Skeletal muscle tissue (tissue), 5 donors: ENCODE measurements at places on chromosomes 3 and 15. TPM values are rescaled to one million over a fixed set of nuclear protein-coding genes. Genes with fewer than 3 reads are reported as not detected.

Gene HGD
- not detected for total RNA-seq

Gene RNF7
- total RNA-seq = 26.1 TPM

Gene AADACL2
- total RNA-seq = not detected

Gene P2RY14
- total RNA-seq = 1.6 TPM

Gene C3orf85
- total RNA-seq = not detected

Gene SLC12A8
- total RNA-seq = 1.0 TPM

Gene CEP19
- 2.6 TPM for total RNA-seq

Gene POLQ
- 5.7 TPM for total RNA-seq

Gene FETUB
- not detected for total RNA-seq

Gene TMC3
- total RNA-seq = not detected

Gene CCDC71
- total RNA-seq = 11.5 TPM

Gene TGM4
- total RNA-seq = not detected

Gene SEMA6D
- 26.6 TPM for total RNA-seq

Gene FRMD5
- 3.7 TPM for total RNA-seq

Gene ROPN1
- not detected for total RNA-seq

Gene HHLA2
- not detected for total RNA-seq

Gene HDC
- 2.1 TPM for total RNA-seq

Gene HYAL1
- total RNA-seq = 2.6 TPM

Gene KLHL40
- total RNA-seq = 179 TPM

Gene CAPN3
- 675 TPM for total RNA-seq

Gene NEIL1
- total RNA-seq = 4.7 TPM

Gene FANCD2OS
- not detected for total RNA-seq

Gene VGLL3
- total RNA-seq = 17.7 TPM

Gene LMOD3
- 31.8 TPM for total RNA-seq

Gene CTDSPL
- total RNA-seq = 20.4 TPM

Gene FBXL22
- total RNA-seq = 17.7 TPM

Gene THSD4
- total RNA-seq = 15.7 TPM

Gene NMB
- 0.52 TPM for total RNA-seq

Gene MAGEF1
- total RNA-seq = 36.0 TPM

Gene MUSTN1
- 35.5 TPM for total RNA-seq

Gene ARNT2
- total RNA-seq = 2.1 TPM

Gene KLHL6
- total RNA-seq = 1.0 TPM

Gene MUC20
- total RNA-seq = 1.0 TPM

Gene TGM5
- not detected for total RNA-seq

Gene CPLX3
- total RNA-seq = not detected

Gene ABI3BP
- total RNA-seq = 63.2 TPM

Gene SLC27A2
- under 0.01 TPM for total RNA-seq

Gene RPP25
- total RNA-seq = 1.0 TPM

Gene THBS1
- 150 TPM for total RNA-seq

Gene SLCO2A1
- 0.52 TPM for total RNA-seq

Gene GOLGA8N
- 5.2 TPM for total RNA-seq

Gene CFAP20DC
- total RNA-seq = 1.6 TPM

Gene RTP3
- under 0.01 TPM for total RNA-seq

Gene FOXB1
- not detected for total RNA-seq

Gene MYLK
- 26.6 TPM for total RNA-seq

Gene RFTN1
- 15.7 TPM for total RNA-seq

Gene TMF1
- total RNA-seq = 12.5 TPM

Gene UROC1
- total RNA-seq = not detected

Gene GAP43
- 1.0 TPM for total RNA-seq

Gene IL5RA
- total RNA-seq = not detected

Gene GP5
- total RNA-seq = under 0.01 TPM

Gene LRTM1
- 106 TPM for total RNA-seq

Gene WNT7A
- not detected for total RNA-seq
